Activated T-cell treated with anti-CD3 and anti-CD28 coated beads, Interleukin-2, amount 50 U/mL, for 24 hours (primary cell): ENCODE measurements at places on chromosomes 3 and 15.
A peak's percentile ranks its signal among the peaks of the same experiment; 100 is the strongest.

DNA sequence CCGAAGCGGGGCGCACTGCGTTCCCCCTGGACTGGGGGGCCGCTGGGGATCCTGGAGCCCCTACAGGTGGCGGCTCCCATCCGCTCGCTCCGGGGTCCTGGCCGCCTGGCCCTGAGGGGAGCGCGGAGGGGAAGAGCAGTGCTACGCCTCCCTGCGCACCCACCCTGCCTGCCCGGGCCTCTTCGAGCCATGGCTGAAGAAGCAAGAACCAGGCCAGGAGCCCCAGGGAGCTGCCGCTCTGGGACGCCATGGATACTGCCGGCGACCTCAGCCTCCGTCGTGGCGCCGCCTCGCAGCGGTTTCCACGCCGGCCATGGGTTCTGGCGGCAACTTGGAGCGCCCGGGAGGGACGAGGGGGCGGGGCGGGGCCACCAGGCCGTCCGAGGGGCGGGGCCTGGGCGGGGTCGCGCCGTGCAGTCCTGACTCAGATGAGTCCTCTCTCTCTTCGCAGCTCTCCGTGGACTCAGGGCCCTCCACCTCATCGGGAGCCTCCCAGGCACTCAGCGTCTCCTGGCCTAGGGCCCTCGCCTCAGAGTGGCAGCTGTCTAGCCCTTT, 50.9 kb downstream of the MYL3 start:
- DNase-seq: peak; percentile 85

DNA sequence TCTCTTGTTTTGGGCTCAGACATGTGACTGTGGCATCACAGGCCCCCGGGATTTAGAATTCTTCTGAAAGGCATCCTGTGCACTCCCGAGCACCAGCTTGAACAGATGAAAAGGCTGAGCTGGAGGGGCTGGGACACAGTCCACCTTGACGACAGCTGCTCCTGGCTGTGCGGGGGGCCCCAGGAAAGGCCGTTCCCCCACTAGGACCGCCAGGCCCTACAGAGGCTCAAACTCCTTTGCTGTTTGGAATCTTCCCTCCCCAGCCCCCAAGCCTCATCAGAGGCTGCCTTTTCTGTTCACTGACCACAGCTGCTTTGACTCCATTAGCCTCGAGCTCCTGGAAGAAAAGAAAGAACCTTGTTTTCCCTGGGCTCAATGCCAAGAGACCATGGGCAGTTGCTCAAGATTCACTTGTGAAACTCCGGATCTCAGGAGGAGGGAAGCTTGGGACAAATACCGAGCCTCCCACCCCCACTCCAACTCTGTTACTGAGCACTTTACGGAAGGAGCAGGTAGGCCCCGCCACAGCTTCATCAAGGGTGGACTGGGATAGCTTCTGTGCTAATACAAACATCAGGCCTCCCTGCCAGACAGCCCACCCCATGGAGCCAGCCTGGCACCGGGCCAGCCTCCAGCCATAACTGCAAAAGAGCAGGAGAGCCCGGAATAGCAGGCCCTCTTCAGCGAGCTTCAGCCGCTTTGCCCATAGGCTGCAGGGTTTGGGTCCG, 15.7 kb downstream of the CIDEC start:
- DNase-seq: no peak

GRCh38 chr3:148089171-148089570, 608.5 kb upstream of the AGTR1 start:
- no peak for DNase-seq

- DNase-seq: peak; percentile 77
Observed at GRCh38 chr15:89776274-89777072, at the start of gene MESP2. TSS of gene MESP2 (plus strand) at chr15:89776332. CDS start at chr15:89776358, 26 bp downstream.

DNA sequence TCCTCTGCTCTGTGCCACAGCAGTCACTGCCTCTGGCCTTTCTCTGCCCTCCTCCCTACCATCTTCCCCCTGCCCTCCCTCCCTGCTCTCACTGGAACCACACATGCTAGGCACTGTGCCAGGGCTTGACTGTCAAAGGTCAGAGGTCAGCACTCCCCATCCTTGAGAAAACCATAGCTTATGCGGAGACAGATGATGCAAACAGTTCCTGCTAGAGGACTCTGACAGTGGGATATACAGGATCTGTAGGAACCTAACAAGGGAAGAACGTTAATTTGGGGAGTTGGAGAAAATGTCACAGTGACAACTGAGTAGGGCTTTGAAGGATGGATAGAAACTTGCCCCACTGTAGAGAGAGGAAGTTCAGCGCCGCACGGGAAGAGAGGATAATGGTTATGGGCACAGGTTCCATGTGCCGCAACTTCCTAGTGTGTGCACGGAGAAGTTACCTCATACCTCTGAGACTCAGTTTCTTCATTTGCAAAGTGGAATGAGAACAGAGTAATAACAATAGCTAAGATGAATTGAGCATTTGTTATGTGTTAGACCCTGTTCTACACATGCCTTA, 29.3 kb upstream of the XYLB start:
- DNase-seq: no peak

DNA sequence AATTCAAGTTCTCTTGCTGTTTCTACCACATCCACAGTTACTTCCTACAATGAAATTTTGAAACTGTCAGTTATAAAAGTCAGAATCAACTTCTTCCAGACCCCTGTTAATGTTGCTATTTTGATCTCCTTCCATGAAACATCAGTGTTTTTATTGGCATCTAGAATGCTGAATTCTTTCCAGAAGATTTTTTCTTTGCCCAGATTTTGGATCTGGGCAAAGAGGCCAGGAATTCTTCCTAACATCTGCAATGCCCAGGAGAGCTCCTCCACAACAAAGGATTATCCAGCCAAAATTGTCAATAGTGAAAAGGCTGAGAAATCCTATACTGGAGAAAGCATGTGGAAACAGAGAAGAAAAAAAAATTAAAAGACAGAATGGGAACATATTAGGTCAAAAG, 75.5 kb downstream of the SERPINI1 start:
- DNase-seq: no peak

DNA sequence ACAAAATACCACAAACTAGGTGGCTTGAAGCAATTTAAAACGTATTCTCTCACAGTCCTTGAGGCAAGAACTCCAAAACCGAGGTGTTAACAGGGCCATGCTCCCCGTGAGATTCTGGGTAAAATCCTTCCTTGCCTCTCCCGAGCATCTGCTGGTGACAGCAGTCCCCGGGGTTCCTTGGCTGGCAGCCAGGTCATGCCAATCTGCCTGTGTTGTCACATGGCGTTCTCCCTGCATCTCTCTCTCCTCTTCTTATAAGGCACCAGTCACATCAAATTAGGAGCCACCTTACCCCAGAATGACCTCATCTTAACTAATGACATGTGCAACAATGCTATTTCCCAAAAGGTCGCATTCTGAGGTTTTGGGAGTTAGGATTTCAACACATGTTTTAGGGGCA, 26.3 kb upstream of the LRRN1 start:
- DNase-seq: no peak

DNA sequence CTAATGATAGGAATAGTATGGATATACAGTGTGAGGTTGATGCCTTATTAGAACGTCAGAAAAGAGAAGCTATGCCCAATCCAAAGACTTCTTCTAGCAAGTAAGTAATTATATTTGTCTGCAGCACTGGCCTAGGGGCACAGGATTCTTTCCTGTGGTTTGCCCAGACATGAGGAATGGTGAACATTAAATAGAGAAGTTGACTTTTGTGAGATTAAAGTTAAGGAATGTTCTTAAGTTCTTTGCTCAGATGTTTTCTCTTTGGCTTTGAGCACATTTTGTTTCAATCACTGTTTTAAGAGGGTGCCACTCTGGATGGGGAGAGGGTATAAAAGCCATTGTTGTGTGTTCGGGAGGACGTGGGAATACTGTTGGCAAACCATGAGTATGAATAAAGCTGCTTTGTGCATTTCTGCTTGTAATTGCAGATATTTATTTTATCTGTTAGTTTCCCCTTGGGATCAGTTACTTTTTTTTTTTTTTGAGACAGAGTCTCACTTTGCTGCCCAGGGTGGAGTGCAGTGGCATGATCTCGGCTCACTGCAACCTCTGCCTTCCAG, 8.3 kb downstream of the KIF23 start:
- no peak for DNase-seq

DNA sequence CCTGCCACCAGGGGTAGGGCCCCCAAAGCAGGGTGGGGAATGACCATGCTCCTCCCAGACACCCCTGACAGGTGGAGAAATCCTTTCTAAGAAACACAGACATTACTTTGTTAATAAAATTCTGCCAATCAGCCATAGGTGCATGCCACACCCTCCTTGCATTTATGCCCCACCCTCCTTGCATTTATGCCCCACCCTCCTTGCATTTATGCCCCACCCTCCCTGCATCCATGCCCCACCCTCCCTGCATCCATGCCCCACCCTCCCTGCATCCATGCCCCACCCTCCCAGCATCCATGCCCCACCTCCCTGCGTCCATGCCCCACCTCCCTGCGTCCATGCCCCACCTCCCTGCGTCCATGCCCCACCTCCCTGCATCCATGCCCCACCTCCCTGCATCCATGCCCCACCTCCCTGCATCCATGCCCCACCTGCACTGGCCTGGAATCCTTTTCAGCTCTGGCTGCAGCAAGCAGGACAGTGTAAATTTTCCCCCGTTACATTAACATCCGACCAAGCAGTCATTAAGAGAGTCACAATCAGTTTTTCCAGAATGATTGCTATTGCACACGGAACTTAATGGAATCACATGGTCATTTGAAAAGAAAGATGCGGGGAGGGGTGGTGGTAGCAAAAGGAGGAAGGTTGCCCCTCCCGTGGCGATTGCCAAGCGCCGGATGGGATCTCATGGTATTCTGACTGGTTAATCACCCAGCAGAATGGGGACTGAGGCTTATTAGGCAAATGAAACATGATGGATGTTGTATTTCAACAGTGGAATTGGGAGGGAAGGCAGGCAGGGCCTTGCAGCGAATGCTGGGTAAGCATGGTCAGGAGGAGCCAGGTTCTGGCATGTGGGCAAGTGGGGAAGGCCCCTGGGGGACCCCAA, 91.2 kb downstream of the TLE3 start:
- no peak for DNase-seq

DNA sequence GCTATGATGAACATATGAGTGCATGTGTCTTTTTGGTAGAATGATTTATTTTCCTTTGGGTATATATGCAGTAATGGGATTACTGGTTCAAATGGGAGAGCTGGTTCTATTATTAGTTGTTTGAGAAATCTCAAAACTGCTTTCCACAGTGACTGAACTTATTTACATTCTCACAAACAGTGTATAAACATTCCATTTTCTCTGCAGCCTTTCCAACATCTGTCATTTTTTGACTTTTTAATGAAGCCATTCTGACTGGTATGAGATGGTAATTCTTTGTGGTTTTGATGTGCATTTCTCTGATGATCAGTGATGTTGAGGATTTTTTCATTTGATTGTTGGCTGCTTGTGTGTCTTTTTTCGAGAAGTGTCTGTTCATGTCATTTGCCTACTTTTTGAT, 1124.2 kb downstream of the NAALADL2 start:
- no peak for DNase-seq

DNA sequence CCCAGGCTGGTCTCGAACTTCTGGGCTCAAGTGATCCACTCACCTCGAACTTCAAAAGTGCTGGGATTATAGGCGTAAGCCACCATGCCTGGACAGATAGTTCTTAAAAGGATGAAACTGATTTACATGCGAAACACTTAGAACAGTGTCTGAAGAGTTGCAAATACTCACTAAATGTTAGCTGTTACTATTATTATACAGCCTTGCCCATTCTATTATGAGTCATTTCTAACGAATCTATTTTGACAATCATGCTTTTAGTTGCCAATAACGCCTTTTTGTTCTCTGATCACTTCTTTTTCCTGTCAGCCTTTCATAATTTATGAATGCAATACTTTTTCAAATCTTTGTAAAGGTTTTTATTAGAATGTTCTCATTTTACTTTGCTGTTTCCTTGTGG, 112.7 kb downstream of the SNRK start:
- no peak for DNase-seq

DNA sequence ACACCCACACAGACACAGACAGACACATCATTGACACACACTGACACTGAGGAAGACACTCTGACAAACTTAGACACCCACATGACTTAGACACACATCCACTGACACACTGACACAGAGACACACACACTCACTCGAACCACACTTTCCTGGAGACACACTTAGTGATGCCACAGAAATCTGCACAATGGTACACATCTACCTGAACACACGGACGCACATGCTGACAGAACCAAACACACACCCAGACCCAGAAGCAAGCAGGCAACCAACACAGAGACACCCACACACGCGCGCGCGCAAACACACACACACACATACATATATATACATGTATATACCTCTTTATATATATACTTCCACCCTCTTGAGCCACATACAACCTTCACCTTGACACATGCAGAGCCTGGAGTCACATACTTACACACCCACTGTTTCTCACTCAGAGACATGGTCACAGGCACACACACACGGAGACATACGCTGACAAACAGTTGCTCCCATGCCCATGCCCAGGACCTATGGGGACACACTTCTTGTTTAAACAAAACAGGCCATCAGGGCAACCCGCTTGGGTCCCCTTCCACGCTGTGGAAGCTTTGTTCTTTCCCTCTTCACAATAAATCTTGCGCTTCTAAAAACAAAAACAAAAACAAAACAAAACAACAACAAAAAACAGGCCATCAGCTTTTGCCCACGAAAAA, 913 bp upstream of the SCN5A start:
- peak; percentile 48 for DNase-seq
